Occipital lobe (tissue), 3 donors: ENCODE measurements at places on chromosomes 6 and 20. TPM values are rescaled to one million over a fixed set of nuclear protein-coding genes. Genes with fewer than 3 reads are reported as not detected.

DYNLT2 gene
- 2.8 TPM for total RNA-seq

MICB gene
- 0.47 TPM for total RNA-seq

GLP1R gene
- not detected for total RNA-seq

RFX6 gene
- not detected for total RNA-seq

LY6G6D gene
- total RNA-seq = not detected

HCRTR2 gene
- 14.3 TPM for total RNA-seq

GHRH gene
- not detected for total RNA-seq

TRIM38 gene
- 0.47 TPM for total RNA-seq

SLC4A11 gene
- total RNA-seq = not detected

ZSCAN12 gene
- total RNA-seq = 19.0 TPM

NEDD9 gene
- 19.2 TPM for total RNA-seq

GABRR1 gene
- total RNA-seq = not detected

HLA-G gene
- total RNA-seq = not detected

PRRT1 gene
- 0.78 TPM for total RNA-seq

REM1 gene
- not detected for total RNA-seq

RNASET2 gene
- 20.9 TPM for total RNA-seq

LEMD2 gene
- 31.8 TPM for total RNA-seq

PGK2 gene
- not detected for total RNA-seq
